ENCODE measurements at places on chromosomes 7 and 10.

GRCh38 chr10:103855424-103855823, at the start of gene SH3PXD2A:
Gene SH3PXD2A, minus strand, starts transcription at chr10:103855576. Its CDS starts 310 bp downstream, at chr10:103855266.
- DNase-seq = no peak

- no peak for DNase-seq
Measured at GRCh38 chr10:1102416-1102815, 46.2 kb downstream of the WDR37 start.

- DNase-seq = no peak
Measured at GRCh38 chr10:125001313-125002046, 59.6 kb downstream of the ZRANB1 start.

DNA sequence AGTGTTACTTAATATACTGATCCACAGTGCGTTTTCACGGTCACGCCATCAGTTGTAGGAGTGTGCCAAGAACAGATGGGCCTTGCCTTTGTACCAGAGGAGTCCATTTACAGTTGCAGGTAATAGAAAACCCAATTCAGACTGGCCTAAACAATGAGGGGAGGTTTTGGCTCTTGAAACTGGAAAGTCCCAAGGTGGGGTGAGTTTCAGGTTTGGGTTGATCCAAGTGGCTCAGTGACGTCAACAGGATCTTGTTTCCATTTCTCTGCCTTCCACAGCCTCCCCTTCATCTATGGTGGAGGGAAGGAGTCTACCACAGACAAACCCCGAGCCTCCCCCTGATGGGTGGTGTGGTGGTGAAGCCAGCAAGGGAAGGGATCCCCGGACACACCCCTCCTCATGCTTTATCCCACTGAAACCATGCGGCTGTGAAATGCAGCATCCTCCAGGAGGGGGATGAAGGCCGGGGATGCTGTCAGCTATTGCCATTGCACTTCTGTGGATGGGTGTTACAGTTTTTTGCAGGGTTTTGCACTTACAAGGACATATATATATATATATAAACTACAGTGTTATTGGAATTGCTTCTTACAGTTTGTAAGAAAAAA, 14.8 kb upstream of the SH2D4B start:
- no peak for DNase-seq

- no peak for DNase-seq
Measured at GRCh38 chr7:4470246-4470645, 211.8 kb upstream of the FOXK1 start.

- no peak for DNase-seq
Measured at GRCh38 chr7:81165070-81165469, 246.2 kb upstream of the SEMA3C start.

- DNase-seq = no peak
Measured at GRCh38 chr7:330511-331230, 40.7 kb downstream of the FOXL3 start.

GRCh38 chr7:39845006-39845405, 105.0 kb upstream of the CDK13 start:
- DNase-seq = no peak

DNA sequence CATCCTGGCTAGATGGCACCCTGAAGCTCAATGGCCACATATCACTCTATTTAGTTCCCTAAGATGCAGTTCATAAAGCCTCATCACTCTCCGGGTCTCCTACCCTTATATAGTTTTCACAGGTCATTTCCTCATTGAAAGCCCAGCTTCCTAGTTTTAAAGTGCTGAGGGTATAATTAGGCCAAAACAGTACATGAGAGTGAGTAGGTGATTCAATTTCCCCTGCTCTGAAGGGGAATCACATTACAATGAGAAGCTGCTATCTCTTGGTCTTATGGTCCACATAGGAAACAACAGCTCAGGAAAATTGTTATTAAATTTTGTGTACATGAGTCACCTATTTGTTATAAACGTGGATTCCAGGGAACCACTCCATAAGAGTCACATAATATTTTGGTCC, 162.0 kb downstream of the SEMA3E start:
- DNase-seq = no peak

GRCh38 chr7:106247841-106248240, 36.9 kb downstream of the NAMPT start:
- DNase-seq = no peak

DNA sequence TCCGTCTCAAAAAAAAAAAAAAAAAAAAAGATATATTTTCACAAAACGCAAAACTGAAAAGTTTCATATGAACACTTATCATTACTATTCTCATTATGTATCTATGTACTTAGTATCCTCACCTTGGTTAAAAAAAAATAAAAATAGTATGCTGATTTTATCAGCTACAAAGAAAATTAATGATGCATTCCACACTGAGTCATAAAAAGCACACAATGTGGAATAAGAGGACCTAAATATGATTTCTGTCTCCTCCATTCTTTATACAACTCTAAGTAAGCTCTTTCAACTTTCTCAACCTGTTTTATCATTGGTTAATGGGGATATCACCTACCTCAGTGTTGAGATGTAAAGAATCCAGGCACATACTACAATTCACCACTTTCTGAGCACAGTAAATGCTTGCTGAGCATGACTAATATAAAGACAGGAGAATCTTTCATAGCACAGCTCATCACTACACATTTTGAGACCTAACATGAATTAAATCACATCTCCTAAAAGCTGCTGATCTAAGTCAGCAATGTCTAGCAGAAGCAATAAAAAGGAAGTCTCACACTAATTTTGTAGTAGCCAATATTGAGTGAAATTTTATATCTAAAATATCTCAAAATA, 2.7 kb downstream of the SNX13 start:
- no peak for DNase-seq

DNA sequence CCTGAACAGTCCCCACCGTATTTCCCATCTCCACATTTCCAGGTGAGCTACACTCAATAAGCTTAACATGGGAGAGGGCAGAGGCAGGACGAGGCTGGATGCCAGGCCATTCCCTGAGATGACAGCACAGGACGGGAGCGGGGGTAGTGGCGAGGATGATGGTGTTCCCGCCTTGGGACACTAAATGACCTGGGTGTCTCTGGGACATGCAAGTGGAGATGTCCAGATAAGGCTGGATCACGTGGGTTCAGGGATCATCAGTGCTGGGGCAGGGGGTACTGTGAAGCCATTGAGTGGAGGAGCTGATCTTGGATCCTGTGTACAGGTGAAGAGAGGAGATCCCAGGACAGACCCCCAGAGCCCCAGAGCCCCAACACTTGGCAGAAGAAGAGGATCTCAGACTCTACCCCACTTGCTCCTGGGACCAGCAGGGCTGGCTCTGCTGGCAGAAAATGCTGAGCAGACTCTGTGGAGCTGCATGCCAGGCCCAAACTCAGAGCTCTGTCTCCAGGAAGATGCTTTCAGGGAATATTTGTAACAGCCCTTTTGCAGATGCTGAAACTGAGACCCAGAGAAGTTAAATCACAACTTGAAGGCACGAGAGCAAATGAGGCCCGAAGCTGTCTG, 29.7 kb upstream of the HSPA12A start:
- DNase-seq = no peak

GRCh38 chr10:124974131-124974530, 32.2 kb downstream of the ZRANB1 start:
- DNase-seq = no peak

GRCh38 chr10:10367264-10367663, 650.4 kb upstream of the CELF2 start:
- no peak for DNase-seq

GRCh38 chr10:131747251-131747650, 153.6 kb upstream of the PPP2R2D start:
- DNase-seq = no peak

DNA sequence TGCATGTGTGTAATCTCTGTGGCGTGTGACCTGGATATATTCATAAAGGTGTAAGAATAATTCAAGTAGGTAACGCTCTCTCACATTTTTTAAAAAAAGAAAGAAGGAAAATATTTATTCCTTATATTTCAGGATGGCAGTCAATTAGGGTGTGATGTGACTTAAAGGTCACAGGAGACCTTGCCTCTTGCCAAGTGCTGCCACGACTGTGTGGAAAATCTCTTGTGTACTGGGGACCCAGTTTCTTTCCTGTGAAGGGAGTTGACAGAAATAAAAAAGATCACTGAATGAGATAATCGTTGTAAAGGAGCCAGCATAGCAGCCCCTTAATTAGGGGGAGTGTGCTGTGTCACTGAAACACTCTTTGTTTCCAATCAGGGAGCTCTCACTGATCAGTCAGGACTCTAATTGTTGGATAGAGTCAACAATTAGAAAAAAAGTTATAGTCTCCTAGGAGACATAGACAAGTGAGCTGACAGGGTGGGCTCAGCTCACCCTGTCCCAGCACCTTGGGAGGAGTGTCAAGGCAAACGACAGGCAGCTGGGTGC, 31.1 kb downstream of the PTPRE start:
- no peak for DNase-seq

GRCh38 chr7:67659091-67659490, 662.5 kb downstream of the TYW1 start:
- no peak for DNase-seq

- DNase-seq = no peak
Measured at GRCh38 chr7:40714363-40715052, 579.7 kb downstream of the SUGCT start.

DNA sequence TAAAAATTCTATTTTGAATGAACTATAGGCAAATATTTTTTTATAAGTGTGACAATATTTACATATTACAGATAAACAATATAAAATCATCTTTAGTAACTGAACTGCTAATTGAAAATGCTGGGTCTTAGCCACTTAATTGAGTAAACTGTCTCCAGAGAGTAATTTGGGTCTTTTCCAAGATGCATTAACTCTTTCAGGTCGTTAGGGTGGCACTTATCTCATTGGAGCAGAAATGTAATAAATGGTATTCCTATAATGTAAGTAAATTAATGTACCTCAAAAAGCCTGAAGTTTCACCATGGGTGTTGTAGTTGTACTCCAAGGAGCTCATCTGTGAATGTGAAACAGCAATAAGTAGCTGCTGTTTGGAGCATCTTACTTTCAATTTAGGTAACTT, 208.5 kb downstream of the EXOC4 start:
- no peak for DNase-seq

DNA sequence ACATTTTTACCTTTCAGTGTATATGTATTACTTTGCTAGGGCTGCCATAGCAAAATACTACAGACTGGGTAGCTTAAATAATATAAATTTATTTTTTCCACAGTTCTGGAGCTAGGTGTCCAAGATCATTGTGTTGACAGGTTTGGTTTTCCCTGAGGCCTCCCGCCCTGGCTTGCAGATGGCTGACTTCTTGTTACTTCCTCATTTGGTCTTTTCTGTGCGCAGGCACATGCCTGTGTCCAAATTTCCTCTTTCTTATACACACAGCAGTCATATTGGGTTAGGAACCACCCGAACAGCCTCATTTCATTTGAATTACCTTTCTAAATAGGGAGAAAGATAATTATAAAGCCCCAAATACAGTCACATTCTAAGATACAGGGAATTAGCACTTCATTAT, 521.6 kb upstream of the SORCS1 start:
- DNase-seq = no peak

DNA sequence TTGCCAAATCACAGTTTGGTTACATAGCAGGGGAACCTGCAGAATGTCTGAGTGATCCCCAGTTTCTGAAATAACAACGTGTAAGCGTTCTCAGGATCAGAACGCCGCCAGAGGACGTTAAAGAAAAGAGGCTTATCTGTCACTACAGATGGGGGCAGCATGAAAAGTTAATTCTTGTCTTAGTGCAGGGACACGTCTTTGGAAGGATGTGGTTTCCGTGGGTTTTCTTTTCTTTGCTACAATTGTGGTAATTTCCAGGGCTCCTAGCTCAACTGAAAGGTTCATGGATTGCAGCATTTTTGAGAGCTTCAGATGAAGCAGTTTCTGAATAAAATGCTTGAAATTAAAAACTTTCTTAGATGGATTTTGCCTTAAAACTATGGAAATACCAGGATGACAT, 106.6 kb downstream of the PRKCQ start:
- no peak for DNase-seq

DNA sequence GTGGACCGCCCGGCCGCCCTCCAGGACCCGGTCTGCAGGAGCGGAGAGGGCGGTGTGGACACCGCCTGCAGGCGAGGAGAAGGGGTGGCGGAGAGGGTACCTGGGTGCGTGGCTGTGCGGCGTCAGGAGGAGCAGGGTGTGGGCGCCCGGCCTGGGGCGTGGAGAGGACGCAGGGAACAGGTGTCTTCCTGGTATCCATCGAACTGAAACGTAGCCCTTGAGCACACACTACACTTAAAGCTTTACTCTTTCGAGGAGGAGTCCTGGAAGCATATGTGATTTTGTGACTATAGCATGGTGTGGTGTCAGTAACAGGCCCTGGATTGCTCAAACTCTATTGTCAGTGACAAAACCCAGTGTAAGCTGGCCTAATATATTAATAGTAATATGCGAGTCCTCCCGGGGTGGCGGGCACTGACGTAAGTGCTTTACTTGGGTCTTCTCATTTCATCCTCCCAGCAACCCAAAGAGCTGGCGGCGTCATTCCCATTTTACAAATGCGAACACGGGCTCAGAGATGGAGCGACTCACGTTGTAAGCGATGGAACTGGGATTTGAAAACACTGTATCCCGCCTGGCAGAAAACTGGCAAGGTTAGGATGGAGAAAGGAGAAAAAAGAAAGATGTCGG, 508 bp upstream of the TECPR1 start:
- no peak for DNase-seq

- DNase-seq = no peak
Measured at GRCh38 chr10:112558476-112559142, 111.6 kb downstream of the VTI1A start.

- no peak for DNase-seq
Measured at GRCh38 chr10:16999665-17000451, 129.8 kb downstream of the CUBN start.

- DNase-seq = no peak
Measured at GRCh38 chr7:83633516-83633915, 15.4 kb downstream of the SEMA3E start.

GRCh38 chr10:125769175-125769574, 6.4 kb downstream of the MMP21 start:
- DNase-seq = no peak

All from NCI-H2081 treated with DMSO at 0.1 percent for 48 hours (cell line).